Myocyte (in vitro differentiated cells): ENCODE measurements at places on chromosomes 7 and 10. TPM values are rescaled to one million over a fixed set of nuclear protein-coding genes. Genes with fewer than 3 reads are reported as not detected.
A peak's percentile ranks its signal among the peaks of the same experiment; 100 is the strongest.

NANOS1 gene
- total RNA-seq: 3.2 and 5.1 TPM in 2 replicates

ASZ1 gene
- total RNA-seq: not detected in 2 replicates

DNA sequence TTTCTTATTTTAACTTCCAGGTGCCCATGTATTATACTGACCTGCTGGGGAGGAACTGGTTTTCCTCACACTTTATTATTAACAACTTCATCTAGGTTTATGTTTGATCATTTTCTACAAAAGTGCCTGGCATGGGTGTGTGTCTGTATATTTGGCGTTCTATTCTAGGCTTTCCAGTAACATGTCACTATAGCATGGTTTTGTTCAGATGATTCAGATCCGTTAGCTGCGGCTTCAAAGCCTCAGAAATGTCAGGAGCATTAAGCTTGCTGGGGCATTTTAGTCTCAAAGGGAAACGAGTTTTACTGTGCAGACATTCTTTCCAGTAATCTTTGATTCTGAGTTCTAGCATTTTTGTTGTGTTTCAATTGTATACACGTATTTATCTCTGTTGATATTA is 2.3 kb downstream of the INPP5A start:
- DNase-seq: peak; percentile 50

- DNase-seq: peak; percentile 58
These were observed 83.6 kb downstream of the NAMPT start for GRCh38 chr7:106201164-106201563.

DNA sequence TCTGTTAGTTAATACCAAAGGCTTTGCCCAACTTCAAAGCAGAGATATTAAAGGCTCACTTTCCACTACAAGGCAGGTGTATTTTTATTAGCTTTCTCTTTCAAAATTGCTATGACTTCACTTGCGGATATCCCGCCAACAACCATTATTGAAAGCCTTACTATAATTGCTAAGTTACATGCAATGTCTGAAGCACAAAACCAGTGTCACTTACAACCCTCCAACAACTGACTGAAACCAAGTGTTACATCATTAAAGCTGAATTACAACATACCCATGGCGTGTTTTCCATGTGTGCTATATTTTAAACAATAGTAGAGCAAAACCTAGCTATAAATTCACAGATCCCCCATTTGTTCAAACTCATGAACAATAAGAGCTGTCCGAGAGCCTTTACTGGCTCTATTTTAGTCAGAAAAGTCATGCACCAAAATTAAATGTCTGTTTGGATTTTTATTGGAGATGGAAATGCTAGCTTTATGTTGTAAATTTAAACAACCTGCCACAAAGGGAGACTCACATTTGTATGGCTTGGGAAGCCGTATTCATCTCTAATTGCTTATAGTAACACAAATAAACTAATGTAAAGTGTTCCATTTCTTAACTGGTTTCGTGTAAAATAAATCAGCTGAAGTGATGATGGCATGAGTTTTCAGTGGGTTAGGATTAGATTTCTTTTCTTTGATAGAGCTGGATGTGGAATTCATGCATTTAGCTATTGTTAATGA is 227.1 kb downstream of the AGMO start:
- no peak for DNase-seq

GRCh38 chr7:96069401-96069800 is 252.5 kb downstream of the SLC25A13 start:
- DNase-seq: no peak

DNA sequence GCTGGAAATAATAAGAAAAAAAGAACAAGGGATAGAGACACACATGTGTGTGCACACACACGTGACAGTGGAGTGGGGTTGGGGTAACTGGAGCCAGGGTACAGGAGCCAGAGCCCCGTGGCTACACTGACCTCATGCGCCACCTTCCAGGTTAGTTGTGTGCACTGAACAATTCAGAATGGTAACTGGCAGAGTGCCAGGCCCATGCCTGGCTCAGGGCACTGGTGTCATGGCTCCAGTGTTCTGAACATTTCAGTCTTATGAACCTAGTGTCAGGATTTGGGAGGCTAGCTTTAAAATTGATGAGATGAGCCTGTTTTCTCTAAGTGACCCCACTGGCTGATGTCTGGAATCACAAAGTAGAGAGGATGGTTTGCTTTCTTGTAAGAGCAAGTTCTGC is 269.6 kb downstream of the SORCS3 start:
- DNase-seq: no peak

NPC1L1 gene
- total RNA-seq: not detected in 2 replicates

DNA sequence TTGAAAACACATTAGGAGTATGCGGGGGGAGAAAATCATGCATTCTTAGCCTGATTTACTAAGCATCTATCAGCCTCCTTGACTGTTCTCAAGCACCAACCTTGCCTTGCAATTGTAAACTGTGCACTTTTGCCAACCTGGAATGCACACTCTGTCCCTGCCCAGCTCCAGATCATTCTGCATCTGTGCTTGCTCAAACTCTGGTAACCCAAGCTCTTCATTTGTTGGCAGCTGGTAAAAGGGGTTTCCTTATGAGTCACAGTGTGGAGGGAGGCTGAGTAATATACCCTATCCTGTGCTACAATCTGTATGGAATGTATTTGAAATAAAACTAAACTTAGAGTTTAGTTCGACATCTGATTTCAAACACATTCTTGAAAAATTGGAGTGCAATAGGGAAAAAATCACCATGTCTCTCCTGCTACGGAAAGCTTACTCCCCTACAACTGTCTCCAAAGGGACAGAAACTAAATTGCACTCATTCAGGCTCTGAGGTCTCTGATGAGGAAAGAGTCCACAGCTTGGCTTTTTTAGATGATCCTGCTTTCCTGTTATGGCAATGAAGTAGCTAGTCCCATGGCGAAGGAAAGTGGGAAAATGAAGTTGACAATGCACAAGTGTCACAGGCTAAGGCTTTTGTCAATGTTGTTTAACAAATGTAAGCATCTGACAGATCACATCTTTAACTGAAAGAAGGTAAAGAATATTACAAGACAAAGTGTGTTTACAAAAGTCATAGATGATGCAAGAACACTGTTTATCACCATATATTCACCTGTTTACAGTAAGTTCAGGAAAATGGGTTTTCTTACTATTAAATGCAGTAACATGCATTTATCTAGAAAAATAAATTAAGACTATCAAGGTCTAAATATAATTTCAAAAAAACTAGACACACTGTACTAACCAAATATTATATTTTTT is 61.9 kb downstream of the TES start:
- DNase-seq: peak; percentile 97

DNA sequence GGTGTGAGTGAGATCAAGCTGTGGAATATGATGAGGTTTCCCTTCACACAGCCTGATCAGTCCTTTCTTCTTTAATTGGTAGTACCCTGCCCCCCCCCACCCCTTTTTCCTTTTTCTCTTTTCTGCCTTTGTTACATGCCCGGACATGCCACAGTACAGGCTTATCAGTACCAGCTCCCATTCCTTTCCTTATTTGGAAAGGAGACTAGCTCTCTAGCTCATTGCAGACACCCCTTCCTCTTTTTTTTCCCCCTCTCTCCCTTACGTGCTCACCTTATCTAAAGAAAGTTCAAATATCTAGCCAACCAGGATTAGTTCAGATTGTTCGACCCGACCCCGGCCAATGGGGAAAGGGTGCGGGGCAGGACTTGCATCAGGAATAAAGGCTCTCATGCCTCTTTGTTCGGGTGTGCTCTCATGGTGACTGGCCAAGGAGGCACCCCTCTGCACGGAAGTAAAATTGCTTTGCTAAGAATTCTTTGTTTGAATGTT is 230.4 kb downstream of the ACTR3B start:
- DNase-seq: peak; percentile 53

- DNase-seq: no peak
These were observed 28.4 kb downstream of the KIAA1549 start for GRCh38 chr7:138952791-138953190.

DNA sequence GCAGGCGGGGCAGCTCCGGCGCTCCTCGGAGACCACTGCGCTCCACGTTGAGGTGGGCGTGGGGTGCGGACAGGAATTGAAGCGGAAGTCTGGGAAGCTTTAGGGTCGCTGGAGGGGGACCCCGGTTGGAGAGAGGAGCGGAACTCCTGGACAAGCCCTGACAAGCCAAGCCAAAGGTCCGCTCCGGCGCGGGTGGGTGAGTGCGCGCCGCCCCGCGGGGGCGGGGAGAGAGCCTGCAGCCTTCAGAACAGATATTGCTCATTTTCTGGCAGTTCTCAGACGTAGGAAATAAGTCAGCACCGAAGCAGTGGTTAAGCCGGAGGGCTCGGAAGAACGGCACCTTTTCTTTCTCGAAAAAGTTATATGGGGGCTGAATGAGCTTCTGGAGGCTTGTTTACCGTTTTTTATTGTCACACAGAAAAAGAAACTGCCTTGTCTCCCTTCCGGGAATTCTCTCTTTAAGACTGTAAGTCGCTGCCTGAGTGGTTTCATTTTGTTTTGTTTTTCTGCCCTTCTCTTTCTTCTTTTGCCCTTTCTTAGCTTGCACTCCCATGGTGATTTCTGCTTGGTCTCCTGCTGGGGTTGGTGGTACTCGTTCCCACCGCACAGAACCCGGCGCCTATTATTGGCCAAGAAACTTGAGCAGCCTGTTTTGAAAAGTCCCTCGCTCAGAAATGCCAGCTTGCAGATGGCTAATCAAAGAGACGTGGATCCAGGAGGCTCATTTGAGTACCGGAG is 732 bp downstream of the FAS start:
- DNase-seq: peak; percentile 83

GRCh38 chr10:19719284-19719683 is 96.9 kb upstream of the PLXDC2 start:
- DNase-seq: peak; percentile 86

ANLN gene
- total RNA-seq: 37.0 and 41.4 TPM in 2 replicates

PDE6C gene
- total RNA-seq: not detected in 2 replicates
